ENCODE measurements at places on chromosomes 7 and 10.

GRCh38 chr7:23261843-23262452 is 15.4 kb downstream of the GPNMB start:
- DNase-seq = no peak

GRCh38 chr10:21330628-21331020 is 194.9 kb downstream of the SKIDA1 start:
- DNase-seq = no peak

- no peak for DNase-seq
Observed at GRCh38 chr7:69430384-69431021, 167.8 kb upstream of the AUTS2 start.

DNA sequence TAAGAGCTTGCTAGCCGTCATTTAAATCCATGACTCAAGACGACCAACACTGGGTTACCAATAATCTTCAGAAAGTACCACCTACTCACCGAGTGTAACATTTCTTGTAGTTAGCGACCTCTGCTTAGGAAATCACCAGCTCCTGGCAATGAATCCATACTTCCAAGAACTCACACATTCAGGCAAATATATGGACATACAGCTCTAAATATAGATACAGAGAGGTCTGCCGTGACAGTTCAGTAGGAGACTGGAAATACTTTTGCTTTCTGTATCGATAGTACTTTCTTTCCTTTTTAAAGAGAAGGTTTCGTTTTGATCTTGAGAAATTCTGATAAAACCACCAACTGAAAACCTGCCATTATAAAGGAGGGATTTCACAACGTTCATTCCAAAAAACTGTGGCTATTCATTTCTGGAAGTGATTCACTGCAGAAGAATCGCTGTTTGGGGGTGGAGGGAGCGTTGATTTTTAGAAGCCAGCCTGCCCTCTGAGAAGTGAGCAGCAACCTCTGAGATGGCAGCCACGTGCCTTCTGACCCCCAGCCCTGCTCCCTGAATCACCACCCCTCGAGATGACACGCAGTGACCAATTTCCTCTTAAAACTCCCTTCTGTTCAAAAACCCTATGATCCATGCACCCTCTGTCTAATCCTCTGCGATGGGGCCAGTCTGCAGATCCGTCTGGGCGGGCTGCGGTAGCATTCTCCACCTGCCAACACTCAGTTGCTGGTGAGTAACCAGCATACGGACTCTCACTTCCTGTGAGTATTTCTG is 179.0 kb upstream of the KLF14 start:
- no peak for DNase-seq

DNA sequence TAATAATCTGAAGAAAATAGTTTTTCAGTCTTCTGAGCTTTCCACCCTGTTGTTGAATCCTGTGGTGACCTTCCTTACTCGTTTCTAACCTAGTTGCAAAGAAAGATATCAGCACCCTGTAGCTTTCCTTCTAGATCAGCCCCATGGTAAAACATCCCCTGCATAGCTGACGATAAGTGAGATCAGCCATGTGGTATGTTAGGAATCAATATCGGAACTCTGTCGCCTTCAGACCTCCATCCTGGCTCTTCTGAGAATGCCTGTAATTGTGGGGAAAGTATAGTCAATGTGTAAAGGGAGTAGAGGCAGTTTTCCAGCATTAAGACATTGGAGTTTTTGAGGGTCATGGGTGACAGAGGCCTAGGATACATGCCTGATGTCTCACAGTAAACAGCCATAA is 151.8 kb downstream of the LRRC4 start:
- DNase-seq = no peak

- no peak for DNase-seq
Observed at GRCh38 chr7:3063016-3063753, 19.5 kb upstream of the CARD11 start.
